ENCODE measurements at places on chromosomes 3 and 15.

DNA sequence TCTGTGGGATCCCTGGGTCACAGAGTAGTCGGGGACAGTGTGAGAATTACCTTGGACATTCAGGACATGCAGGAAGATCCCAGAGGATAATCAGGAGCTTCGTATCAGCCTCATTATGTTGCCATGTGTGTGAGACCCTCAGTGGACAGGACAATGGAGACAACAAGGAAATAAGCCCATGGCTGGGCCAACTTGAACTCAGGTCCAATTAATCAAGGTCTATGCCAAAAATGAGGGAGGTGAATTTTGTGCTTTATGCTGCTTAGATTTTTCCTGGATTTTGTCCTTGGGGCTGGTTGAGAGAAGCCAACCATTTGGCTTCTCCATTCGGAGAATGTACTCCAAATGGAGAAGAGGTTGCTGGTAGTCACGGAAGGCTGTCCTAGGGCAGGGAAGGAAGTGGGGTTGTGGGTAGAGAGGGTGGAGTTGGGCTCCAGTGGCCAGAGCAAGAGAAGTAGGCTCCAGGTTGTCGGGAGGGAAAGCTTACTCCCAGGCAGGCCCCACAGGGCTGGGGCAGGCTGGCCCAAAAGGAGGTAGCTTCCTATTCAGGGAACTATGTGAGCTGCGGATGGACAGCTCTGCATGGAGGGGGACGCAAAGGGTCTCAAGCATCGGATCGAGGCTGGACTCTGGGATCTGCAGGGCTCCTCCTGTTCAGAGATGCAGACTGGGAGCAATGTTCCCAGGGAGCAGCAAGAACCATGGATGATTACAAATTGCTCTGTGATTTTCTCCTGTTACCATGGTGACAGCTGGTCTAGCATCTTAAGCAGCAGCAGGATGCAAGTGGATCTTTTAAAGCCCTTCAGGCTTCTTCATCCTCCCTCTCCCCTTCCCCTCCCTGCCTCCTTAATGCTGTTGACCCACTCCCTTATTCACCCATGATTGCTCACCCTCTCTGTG lies 91.1 kb downstream of the WNT7A start:
- no peak for DNase-seq

DNA sequence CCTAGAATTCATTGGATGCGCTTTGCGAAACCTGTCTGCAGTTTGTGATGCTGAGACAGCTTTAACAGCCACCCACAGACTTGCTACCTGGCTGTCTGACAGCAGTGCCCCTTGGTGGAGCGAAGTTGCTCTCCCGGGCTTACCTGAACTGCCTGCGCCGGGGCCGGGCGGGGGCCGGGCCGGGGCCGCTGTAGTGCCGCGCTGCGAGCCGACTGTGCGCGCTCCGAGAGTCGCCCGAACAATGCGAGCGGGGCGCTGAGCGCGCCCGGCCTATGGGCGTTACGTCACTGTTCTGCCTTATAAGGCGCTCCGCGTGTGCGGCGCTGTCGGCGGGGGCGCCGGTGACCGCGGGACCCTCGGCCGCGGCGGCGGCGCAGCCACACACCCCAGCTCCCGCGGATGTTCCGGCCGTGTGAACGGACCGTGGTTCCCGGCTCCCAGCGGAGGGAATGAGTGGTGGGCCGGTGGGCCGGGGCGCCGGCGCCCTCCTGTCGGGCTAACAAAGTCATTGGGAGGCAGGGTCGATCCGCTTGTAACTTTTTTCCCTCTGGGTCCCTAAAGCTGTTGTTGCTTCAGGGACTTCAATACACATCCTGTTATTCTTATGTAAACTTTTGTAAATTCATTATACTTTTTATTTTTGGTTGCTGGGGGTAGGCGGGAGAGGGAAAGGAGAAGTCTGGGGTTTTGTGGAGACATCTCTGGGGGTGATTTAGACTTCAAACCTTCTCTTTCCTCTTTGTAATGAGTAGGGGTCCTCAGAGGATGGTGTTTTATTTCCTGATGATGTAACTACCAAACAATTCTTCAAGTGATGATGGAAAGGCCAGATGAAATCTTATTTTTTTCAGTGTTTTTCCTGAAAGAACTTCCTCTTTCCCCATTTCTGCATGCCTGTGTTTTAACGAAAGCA lies 58.5 kb downstream of the CMSS1 start:
- peak; percentile 90 for DNase-seq

DNA sequence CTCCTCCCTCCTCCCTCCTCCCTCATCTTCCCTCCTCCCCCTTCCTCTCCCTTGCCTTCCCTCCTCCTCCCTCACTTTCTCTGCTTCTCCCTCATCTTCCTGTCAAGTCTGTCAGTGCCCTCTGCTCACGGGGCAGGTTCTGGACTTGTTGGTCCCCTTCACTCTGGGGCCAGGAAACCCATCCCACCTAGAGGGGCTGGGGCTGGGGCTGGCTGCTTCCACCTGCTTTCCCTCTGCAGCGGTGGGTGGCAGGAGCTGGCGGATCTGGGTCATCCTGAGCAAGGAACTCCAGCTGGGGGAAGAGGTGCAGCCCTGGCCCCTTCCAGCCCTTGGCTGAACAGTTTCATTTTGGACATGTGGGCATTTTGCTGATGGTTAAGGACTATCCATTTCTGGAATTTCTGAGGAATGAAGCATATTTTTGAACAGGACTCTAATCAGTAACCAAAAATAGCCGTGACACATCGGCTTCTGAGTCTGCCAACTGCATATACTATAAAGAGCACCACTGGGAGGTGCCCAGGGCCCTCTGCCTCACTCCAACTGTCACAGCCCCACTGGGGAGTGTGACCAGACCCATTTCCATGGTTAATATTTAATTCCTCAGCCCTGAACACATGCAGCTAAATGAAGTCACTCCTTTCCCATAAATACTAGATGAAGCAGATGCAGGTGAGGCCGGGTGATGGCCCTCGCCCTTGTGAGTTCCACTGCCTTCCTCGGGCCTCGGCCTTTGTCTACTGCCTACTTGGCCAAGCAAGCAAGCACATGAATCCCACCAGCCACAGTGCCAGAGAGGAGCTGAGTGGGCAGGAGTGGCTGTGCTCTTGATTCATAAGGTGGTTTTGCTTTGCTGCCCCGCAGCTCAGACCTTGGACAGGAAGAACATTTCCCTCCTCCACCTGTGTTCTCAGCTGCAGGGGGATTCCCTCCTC lies 39.8 kb downstream of the CHDH start:
- peak; percentile 90 for DNase-seq

GRCh38 chr3:161759444-161759843 lies 262.8 kb downstream of the OTOL1 start:
- DNase-seq = no peak

- DNase-seq = peak; percentile 57
Measured at GRCh38 chr3:146589899-146590508, 15.1 kb downstream of the PLSCR5 start.

DNA sequence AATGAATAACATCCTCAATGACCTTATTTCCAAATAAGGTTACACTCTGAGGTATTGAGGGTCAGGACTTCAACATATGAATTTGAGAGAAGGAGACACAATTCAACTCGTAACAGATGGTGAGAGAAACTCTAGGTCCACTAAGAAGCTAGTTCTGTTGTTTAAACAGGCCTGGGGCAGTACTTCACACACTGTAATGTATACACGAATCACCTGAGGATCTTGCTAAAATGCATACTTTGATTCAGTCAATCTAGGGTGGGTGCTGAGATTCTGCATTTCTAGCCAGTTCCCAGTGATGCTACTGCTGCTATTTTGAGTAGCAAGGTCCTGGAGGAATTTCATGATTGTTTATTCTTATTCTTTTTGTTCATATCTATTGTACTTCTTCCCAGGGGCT lies 186.8 kb downstream of the SATB1 start:
- DNase-seq = no peak

GRCh38 chr15:81387621-81388435 lies 13.8 kb upstream of the TMC3 start:
- no peak for DNase-seq

DNA sequence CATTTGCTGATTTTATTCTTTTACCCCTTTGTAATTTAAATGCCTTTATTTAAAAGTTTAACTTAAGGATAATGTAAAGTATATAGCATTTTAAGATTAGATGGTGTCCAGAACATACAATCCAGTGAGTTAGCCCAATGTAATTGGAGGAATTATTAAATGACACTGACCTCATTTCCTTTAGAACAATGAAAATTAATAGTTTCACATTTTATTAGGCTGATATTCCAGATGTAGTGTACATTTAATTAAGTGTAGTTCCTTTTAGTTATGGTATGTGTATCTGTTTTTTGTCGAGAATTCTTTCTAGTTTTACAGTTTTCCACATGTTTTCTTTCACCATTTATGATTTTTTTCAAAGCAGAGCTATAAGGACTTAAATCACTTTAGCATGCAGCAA lies 75.8 kb downstream of the RSRC1 start:
- no peak for DNase-seq

- peak; percentile 91 for DNase-seq
Measured at GRCh38 chr3:1214933-1215332, 122.1 kb downstream of the CNTN6 start.

- DNase-seq = peak; percentile 44
Measured at GRCh38 chr15:83477172-83477807, 30.1 kb downstream of the SH3GL3 start.

GRCh38 chr3:154119951-154120350 lies 1.2 kb upstream of the ARHGEF26 start:
- DNase-seq = no peak

- DNase-seq = no peak
Measured at GRCh38 chr15:85763673-85764633, 30.8 kb downstream of the KLHL25 start.

GRCh38 chr3:14031271-14031670 lies 93.4 kb downstream of the CHCHD4 start:
- no peak for DNase-seq

DNA sequence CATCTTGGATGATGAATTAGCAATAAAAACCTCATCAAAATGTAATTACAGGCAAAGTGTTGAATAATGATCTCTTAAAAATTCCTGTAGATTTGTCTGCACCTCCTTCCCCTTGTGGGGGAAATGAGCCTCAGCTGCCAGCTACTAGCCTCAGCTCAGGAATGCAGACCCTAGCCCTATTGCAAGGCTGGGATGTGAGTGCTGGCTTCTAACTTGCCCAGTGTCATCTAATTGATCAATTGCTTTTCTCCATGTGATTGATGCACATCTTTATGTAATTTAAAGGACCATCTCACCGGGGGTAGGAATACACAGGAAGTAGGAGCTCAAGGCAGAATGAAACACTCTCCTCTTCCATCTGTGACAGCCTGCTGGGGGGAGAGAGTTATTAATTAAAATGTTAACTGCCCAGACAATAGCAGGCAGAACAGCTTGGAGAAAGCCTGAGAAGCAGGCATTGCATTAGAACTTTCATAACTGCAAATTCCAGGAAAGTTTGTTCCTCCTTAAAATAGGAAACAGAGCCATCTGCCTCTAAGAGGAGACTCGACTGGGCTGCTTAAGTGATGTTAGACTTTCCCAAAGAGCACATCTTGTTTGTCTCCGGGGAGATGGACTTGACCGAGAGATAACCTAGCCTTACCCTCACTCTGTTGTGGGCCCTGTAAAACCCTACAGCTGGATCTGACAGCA lies 69.6 kb downstream of the LRTM1 start:
- DNase-seq = peak; percentile 23

GRCh38 chr3:72247645-72248388 lies 462.9 kb upstream of the PROK2 start:
- no peak for DNase-seq

- no peak for DNase-seq
Measured at GRCh38 chr3:46763178-46763577, 45.5 kb upstream of the PRSS50 start.

DNA sequence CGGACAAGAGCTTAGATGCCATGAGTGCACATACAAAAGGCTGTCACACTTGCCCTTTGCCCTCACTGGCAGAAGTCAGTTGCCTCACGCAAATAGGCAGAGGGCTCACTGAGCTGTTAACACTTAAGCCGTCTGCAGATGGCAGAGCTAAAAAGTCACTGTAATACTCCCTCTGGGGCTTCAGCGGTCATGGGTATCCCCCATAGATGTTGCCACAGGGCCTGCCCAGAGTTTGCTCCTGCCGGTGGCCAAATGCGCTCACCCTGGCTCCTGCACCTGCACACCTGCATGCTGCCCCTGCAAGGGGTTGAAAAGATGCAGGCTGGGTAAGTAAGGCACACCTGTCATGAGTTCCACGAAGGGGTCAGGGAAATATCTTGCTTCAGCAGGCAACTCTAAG lies 741.5 kb downstream of the EDEM1 start:
- DNase-seq = no peak

GRCh38 chr3:29695643-29696198 lies 414.9 kb downstream of the RBMS3 start:
- peak; percentile 83 for DNase-seq

DNA sequence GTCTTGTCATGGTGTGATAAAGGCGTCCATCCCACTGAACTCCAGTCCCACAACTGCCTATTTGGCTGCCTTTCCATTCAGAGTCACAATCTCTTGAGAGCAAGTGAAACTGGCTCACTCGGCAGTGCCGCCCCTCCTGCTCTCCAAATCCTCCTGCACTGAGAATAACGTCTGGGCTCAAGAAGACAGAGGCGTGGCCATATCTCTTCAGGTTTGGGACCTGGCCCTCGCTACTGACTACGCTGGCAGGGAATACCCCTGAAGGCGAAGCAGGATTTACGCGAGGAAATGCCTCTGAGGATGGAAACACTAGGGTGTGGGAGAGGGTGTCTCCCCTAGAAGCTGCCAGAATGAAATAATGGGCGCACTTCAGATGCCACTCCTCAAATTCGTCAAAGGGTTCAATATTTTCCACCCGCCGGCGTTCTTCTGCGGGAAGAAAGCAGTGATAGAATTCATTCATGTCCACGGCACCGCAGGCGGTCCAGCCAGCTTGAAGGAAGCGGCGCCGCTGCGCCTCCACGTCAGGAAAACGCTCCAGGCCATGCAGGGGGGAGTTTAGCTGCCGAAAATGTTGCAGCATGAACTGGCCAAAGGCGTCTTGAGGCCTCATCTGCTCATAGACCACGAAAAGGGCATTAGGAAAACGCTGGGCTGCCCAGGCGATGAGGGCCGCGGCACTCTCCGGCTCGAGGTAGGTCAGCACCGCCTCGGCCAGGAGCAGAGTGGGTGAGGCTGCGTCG lies 985 bp downstream of the LCMT2 start:
- DNase-seq = peak; percentile 36

DNA sequence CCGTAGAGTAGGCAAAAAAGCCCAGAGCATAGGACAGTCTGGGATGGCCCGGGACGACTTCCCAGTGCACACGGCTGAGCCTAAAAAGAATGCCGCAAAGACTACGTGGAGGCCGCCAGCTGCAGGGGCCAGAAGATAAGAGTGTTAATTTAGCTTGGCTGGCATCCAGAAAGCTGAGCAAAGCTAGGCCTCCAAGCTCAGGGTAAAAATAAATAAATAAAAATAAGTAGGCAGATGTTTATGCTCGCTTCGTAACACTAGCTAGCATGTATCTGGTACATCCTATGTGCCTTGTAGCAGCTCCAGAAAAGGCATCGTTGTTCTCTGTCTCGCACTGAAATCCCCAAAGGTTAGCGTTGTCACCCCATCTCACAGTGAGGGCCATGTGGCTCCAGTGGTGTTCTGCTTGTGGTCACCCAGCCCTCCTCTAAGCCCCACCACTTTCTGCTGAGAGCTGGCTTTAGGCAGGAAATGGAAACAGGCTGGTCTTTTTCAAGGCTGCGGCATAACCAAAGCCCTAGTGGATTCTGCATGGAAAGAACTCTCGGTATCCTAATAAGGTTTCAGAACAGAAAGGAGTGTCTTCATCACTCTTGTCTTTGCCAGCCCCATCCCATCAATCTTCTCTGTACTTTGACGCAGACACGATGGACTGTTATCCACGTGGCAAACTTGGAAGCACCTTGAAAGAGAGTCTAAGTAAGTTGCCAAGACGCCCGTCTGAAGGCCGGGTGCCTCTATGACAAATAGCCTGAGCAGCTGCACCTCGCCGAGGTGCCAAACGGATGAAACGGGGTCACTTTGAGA lies 58.1 kb upstream of the MEF2A start:
- peak; percentile 68 for DNase-seq

All from fibroblast of skin of right biceps (primary cell).